ENCODE measurements at places on chromosomes 4 and X.

GRCh38 chr4:113603911-113604310 lies 157.6 kb downstream of the CAMK2D start:
- DNase-seq: no peak

- no peak for DNase-seq
These were observed 101.9 kb downstream of the FBXW7 start for GRCh38 chr4:152434011-152434410.

GRCh38 chrX:106742805-106743204 lies 16.3 kb downstream of the RNF128 start:
- no peak for DNase-seq

GRCh38 chr4:5774416-5775036 lies 63.5 kb downstream of the EVC start:
- no peak for DNase-seq

DNA sequence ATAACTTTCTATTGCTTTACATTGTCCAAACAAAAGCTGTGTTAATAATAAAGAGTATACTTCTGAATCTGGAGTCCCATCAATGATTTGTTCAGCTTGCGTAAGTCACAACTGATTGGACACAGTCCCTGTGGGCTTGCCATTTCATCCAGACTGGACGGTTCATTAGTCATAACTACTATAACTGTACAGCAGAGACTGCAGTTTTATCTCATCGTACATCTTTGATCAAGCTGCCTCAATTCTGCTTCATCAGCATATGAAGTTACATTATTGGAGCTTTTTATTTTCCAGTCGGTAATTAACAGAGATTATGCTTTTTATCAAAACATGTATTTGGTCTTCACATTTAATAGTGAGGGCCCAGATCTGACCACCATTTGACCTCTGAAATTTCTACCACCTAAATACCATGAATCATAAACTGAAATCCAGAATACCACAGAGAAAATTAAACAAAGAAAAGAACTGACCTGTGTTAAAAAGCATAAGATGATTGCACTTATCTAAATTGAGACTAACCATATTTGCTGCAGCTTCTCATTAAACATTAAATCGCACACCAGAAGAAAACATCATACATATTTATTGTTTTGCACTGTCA lies 12.5 kb upstream of the MAB21L2 start:
- no peak for DNase-seq

GRCh38 chr4:76706581-76706980 lies 191.4 kb downstream of the SOWAHB start:
- no peak for DNase-seq

DNA sequence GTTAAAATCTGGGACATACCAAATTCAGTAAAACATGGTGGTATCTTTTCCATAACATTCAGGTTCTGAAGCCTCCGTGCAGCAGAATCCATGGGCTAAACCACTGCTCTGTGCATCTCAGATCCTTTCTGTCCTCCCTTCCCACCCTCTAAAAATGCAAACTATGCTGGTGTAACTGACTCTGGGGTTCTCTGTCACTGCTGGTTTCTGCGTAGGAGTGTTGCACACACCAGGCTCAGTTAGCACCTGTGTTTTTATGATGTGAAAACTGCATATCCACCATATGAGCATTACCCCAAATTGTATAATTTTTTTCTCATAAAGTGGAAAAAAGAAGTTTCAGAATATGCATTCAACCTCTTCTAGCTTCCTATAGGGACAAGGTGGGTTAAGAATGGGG lies 22.4 kb upstream of the IL21 start:
- no peak for DNase-seq

DNA sequence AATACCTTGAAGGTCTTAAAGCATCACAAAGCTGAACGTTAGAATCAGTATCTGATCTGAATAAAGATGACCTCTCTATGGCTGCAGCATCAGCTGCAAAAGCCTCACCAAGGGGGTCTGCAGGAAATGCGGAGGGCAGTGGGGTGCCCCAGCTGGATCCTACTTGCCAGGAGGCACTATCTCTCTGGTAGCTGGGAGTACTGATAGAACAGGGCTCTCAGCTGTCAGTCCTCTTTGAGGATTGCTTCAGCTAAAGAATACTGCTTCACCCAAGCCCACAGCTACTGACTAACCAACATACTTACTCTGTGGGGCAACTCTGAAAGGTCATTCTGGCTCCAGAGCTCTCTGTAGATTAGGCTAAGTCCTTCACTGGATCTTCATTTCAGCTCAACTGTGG lies 112.5 kb upstream of the ZFP42 start:
- no peak for DNase-seq

GRCh38 chr4:106032851-106033286 lies 137.6 kb downstream of the NPNT start:
- no peak for DNase-seq
